COR-L47 (cell line): ENCODE measurements at places on chromosomes 5 and 9.

DNA sequence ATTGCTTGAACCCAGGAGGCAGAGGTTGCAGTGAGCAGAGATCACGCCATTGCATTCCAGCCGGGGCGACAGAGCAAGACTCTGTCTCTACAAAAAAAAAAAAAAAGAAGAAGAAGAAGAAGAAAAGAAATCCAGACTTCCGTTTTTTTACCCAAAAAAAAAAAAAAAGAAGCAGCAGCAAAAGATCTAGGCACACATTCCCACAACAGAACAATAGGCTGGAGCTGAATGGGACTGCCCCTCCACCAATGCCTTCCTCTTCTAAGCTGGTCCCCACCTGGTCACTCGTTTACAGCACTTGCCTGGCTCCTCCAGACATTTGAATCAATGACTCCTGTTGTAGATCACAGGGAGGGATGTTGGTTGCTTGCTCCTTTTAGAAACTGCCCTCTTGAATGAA, 1.6 kb upstream of the LMAN2 start:
- DNase-seq: no peak

DNA sequence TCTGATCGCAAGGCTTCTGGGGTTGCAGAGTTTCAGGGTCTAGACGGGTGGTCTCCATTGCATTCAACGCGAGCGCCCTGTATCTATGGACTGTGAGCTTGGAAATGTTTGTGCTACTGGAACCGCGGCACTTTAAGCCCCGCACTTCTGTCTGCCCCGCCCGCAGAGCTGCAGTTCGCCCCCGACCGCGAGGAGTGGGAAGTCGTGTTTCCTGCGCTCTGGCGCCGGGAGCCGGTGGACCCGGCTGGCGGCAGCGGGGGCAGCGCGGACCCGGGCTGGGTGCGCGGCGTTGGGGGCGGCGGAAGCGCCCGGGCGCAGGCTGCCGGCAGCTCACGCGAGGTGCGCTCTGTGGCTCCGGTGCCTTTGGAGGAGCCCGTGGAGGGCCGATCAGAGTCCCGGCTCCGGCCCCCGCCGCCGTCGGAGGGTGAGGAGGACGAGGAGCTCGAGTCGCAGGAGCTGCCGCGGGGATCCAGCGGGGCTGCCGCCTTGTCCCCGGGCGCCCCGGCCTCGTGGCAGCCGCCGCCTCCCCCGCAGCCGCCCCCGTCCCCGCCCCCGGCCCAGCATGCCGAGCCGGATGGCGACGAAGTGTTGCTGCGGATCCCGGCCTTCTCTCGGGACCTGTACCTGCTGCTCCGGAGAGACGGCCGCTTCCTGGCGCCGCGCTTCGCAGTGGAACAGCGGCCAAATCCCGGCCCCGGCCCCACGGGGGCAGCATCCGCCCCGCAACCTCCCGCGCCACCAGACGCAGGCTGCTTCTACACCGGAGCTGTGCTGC, 1.0 kb downstream of the ADAMTS19 start:
- no peak for DNase-seq

GRCh38 chr9:126055381-126055985, 271.1 kb upstream of the MVB12B start:
- DNase-seq: no peak

DNA sequence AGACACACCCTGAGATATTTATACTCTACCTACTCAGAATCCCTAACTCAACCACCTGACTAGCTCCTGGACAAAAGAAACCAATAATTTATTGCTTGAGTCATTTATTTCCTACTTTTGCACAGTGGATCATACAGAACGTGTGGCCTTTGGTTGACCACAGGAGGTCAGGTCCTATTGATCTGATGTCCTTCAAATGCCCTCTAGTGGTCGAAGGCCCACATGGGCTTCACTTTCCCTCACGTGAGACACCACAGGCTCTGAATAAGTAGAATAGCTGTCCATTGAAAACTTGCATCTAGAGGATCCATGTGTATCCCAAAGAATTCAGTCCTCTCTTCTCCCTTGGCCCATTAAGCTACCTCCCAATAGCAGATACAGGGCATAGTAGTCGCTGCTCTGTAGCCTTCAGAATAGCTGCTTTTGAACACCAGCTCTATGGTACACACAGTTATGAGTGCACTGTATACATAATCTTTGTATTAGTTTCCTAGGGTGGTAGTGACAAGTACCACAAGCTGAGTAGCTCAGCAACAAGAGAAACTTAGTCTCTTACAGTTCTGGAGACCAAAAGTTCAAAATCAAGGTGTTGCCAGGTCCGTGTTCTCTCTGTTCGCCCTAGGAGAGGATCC, 177.6 kb upstream of the SMARCA2 start:
- DNase-seq: no peak
